ENCODE measurements at places on chromosomes 12 and 14.

GRCh38 chr12:111569363-111570083 is 29.6 kb downstream of the ATXN2 start:
- DNase-seq: no peak

GRCh38 chr12:108700833-108701541 is 30.3 kb downstream of the CORO1C start:
- DNase-seq: no peak

DNA sequence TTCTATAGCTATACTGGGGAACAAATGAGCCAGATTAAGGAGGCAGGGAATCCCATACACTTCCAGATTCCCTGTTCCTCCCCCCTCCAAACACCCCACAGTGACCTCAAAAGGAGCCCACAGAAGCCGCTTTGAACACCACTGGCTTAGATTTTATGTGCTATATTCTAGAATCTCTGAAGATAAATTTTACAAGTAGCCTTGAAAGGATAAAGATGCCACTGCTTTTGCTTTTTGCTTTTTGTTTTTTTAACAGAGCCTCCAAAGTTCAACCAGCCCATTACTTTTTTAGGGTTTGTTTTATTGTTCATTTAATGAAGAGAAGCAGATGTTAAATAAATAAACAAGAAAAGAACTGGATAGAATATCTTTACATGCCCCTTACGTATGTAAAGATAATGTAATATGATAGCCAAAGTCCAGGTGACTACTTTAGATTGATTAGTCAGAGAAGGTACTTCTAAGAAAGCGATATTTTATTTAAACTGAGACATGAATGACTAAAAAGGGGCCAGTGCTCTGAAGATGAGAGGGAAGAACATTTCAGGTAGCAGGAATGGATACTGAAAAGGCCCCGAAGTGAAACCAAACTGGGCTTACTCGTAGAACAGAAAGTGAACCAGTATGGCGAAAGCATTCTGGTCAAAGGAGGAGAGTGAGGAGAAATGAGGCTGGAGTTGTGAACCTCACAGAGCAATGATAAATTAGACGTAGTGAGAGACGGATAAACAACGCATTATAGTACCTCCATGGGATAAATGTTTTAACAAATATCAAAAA is 44.6 kb downstream of the DUSP6 start:
- no peak for DNase-seq

- no peak for DNase-seq
These were observed 474.6 kb upstream of the ATP2B1 start for GRCh38 chr12:90183201-90183600.

DNA sequence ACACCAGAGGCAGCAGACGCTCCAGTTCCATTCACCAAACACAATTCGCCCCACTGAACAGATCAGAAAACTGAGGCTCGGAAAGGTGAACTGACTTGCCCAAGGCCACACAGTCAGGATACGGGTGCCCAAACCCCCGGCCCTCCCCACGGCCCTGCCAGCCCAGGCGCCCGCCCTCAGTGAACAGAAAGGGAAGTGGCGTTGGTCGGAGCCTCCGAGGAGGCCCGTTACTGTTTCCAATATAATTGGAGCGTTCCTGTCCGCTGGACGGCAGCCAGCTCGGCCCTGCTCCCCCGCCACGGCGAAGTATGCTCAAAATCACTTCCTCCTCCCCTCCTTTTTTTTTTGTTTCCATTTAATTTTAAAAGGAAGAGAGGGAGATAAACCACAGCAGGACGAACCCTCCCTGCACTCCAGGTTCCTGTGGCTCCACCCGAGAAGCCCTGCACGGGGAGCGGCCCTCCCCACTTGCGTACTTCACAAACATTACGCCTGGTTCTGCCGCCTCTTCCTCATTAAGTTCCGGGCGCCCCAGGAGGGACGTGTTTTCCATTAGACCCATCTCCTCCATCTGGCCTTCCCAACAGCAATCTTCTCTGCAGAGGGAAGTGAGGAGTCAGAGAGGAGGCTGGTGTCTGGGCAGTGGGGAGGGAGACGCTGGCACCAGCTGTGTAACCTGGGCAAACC is 61.1 kb downstream of the NCOR2 start:
- no peak for DNase-seq

DNA sequence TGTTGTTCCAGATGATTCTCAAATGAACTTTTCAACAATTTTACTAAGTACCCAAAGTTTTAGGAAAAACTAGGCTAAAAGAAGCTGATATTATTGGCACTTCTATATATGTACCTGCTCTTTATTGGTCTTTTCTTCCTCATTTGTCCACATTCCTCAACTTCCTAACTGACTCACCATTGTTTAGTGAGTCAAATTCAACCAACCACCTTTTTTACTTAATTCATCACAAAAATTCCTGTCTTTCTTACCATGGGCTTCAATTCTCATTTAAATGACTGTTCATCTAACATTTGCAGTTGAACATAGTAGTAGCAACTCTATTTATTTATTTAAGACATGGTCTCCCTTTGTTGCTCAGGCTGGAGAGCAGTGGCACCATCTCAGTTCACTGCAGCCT is 47.6 kb upstream of the SLC2A13 start:
- no peak for DNase-seq

GRCh38 chr12:15919418-15919817 is 8.3 kb downstream of the DERA start:
- DNase-seq: no peak

DNA sequence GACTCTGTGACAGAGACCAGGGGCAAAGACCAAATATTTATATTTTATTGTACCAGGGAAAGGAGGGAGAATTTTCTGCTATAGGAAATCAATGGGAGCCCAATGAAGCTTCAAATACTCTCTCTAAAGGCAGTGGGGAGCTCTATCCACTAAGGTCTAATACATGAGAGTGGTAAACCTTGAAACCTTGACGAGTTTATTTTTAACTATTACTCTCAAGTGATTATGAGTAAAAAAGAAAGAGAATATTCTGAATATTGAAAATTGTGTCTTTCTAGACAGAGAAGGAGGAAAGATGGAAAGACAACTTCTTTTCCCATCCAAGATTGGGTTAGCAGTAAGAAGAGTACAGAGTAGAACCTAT is 1722.1 kb upstream of the SEL1L start:
- DNase-seq: no peak

DNA sequence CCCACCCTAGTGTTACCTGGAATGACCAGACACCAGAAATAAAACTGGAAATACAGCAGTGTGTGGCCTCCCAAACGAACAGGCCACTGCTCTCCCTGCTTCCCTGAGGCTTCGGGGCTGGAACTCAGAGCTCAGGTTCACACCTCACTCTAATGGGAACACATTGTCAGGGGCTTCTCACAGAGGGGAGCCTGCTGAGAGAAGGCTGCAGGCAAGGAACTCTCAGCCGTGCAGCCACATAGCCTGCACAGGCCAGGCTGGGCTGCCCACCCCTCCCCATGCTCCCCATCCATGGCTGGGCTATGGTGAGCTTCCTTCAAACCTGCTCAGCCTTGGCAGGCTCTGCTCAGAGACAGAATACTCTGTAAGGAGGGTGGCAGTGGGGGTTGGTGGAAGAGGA is 302.5 kb downstream of the EMP1 start:
- DNase-seq: no peak

DNA sequence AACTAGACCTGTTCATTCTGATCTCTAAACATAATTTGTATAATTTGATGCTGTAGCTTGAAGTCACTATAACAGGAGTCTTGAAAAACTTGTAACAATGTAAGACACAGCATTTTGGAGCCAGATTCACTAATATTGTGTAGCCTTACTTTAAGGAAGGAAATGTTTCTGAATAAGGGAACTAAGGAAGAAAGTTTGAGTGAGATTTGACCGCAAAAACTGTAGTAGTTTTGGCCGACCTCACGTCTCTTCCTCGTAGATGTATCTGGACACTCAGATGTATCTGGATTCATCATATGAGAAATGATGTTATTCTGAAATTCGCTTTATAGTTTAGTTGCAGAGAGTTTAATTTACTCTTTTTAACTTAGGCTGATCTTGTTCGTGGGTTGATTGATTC is 13.9 kb upstream of the DNAH10 start:
- no peak for DNase-seq

- DNase-seq: no peak
These were observed 448.9 kb downstream of the NAV3 start for GRCh38 chr12:78279567-78279966.

DNA sequence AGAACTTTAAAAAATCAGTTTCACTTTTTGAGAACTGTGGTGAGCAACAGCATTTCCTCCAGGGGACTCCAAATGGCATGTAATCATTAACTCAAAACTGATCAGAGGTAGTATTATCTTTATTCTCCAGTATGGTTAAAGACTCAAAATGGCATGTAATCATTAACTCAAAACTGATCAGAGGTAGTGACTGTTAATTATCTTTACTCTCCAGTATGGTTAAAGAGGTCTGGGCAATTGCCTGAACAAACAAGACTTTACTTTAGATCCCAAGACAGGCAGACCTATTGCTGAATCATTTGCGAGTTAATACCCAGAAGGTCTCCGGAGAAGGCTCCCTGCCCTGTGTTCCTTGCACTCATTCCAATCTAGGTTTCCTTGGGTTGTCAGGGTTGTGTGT is 6.6 kb upstream of the ACADS start:
- no peak for DNase-seq

DNA sequence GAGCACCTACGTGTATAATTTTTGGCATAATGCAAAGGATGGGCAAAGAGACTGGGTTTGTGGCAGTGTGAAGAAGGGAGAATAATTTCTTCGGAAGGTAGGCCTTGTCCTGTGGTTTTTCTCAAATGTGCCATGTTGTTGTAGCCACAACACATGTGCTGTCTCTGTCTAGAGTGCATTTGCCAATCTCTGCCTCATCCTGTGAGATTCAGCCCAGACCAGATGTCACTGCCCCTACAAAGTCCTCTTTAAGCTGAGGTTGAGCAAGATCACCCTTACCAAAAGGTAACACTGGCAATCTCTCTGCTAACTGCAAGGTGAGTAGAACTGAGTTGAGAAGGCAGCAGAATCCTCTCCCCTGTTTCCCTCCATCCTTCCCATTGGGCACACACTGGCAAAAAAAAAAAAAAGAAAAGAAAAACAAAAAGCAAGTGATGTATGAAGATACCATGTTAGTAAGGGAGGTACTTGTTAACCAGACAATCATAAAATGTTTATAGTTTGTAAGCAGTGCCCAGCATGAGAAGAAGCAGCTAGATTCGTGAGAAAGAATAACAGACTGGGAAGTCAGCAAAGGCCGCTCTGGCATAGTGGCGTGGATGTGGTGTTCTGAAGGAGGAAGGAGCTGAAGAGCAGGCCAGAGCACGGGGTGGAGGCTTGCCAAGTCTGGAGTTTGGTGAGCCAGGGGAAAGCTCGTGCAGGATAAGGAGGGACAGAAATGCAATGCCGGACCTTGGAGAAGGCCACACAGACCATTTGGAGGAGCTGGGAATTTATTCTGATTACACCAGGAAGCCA is 18.9 kb downstream of the DYRK2 start:
- DNase-seq: no peak

DNA sequence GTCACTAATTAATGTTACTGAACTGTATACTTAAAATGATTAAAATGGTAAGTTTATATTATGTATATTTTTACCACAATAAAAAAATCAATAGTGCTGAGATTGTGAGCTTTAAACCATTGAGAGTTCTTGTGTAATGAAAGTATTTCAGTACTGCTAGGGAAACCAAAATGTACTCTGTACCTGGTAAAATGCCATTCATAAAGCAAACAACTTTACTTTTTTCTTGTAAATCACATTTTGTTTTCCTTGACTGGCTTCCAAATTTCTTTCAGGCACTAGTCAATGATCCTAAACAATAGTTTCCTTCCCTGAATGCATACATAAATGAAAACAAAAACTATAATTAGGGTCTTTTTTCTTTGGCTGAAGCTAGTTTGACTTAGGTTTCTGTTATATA is 29.4 kb upstream of the SNRPF start:
- DNase-seq: no peak

Measured in stimulated activated naive CD8-positive, alpha-beta T cell treated with anti-CD3 and anti-CD28 coated beads, Interleukin-15, amount 100 ng/mL, for 72 hours (primary cell).